Suprapubic skin (tissue), 4 donors: ENCODE measurements at places on chromosomes 12 and 14.

DNA sequence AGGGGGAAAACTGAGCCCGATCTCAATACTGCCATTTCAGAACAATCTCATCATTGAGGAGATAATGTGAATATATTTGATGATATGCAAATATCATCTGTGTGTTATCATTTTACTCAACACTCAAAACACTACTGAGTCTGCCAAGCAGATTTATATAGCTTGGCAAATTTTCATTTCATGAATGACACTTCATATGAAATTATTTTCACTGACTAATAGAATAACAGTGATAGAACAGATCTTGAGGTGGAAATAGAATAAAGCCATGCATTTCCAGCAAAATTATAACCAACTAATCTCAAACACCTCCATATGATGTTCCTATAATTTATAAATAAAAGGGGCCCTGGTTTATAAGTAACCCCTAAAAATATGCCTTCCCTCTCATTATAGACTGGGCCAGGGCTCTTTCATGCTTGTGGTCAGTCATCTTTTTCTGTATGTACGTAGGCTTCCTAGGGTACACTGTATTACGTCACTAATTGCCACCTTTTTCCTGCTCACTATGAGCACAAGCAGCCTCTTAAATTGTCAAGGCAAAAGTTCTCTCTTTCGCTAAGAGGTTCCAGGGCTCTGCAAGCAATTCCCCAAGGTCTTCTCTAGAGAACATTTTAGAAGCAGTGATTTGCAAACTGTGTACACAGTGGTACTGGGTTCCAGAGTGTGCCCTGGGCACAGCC is 197.1 kb upstream of the FOXN3 start:
- H3K27me3 ChIP-seq: no peaks in the 10 kb centered on the region
- no peaks in the 10 kb centered on the region for H3K36me3 ChIP-seq
- peaks cover 38% of the 10 kb centered on the region for H3K4me1 ChIP-seq
- no peak overlapping the region for H3K4me3 ChIP-seq
- no peak for DNase-seq

DNA sequence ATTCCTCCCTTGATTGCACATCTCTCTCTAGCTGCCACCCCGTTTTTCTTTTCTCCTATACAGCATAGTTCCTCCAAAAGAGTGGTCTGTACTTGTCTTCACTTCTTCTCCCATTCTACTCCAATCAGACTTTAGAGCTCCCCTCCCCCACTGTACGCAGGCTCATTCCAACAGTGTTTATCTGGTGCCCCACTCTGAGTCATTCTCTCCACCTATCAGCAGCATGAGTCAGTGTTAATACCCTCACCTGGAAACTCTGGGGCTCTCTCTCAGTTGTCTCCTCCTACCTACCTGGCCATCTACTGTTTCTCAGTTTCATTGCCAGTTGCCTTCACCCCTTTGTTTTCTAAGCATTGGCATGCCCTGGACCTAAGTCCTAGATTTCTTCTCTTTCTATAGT is 175.1 kb upstream of the ARHGAP5 start:
- no peaks in the 10 kb centered on the region for H3K27me3 ChIP-seq
- DNase-seq: no peak
- H3K4me3 ChIP-seq: no peak overlapping the region

- no peak overlapping the region for H3K27ac ChIP-seq
- no peak for DNase-seq
- H3K4me3 ChIP-seq: no peak overlapping the region
- H3K4me1 ChIP-seq: no peaks in the 10 kb centered on the region
- H3K27me3 ChIP-seq: peaks cover 3% of the 10 kb centered on the region
These were observed 82.2 kb downstream of the PTPRO start for GRCh38 chr12:15404485-15404884.

DNA sequence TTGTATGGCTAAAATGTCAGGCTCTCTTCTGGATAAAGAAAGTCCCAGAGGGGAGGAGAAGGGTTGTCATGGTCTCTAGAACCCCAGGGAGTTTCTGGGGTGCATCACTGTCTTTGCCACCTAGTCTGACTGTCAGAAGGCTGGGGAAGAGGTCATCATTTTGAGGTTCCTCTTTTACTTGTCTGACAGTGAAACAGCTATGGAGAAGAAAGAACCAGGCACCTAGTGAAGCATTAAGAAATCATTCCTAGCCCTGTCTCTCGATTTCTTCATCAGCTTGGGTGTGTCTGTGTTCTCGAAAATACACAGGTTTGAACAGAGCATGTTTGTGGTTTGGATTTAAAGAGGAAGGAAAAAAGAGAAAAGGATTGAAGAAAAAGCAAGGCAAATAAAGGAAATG is 158.7 kb upstream of the LRIG3 start:
- H3K4me3 ChIP-seq: peak overlapping the region; percentile 1
- no peaks in the 10 kb centered on the region for H3K27me3 ChIP-seq
- H3K36me3 ChIP-seq: no peaks in the 10 kb centered on the region
- peak overlapping the region; percentile 81 for H3K27ac ChIP-seq

DNA sequence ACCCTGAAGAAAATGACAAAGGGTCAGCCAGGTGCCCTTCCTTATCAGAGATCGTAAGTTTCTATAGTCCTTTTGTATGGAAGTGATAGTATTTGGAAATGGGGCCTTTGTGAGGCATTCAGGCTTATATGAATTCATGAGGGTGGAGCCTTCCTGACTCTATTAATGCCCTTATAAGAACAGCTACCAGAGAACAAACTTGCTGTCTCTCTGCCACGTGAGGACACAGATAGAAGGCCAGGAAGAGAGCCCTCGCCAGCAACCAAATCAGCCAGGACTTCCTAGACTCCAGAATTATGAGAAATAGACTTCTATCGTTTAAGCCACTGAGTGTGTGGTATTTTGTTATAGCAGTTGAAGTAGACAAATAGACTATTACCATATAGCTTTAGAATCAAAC is 36.7 kb downstream of the TRMT5 start:
- H3K27me3 ChIP-seq: no peaks in the 10 kb centered on the region
- H3K27ac ChIP-seq: no peak overlapping the region
- H3K4me1 ChIP-seq: no peaks in the 10 kb centered on the region
- no peaks in the 10 kb centered on the region for H3K36me3 ChIP-seq

DNA sequence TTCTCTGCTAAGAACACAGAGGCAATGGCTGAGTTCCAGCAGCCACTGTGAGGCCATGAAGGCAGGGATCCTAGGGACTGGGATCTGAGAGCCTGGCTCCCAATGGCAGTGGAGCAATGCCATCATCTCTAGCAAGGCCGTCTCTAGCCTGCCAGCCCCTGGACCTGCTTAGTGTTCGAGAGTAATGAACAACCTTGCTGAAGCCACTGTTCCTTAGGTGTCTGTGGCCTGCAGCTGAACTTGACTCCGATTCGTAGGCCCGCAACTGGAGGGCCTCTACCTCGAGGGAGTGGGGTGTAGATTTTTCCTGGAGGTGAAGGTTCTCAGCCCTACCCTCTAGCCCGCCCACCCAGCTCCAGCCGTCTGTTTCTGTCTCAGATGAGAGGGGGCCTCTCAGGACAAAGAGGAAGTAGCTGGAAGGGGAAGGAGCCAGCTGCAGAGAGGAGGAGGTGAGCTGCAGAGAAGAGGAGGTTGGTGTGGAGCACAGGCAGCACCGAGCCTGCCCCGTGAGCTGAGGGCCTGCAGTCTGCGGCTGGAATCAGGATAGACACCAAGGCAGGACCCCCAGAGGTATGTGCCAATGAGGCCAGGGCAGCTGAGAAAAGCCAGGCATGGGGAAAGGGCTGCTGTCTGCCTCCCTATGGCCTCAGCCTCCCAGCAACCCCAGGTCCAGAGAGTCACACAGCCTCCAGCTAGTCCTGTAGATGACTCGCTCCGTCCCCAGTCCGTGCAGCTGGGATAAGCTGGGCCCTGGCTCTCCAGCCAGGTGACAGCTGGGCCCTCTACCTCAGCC is at the start of gene PLD4:
Gene PLD4, plus strand, starts transcription at position 459 of the 793 bp plus-strand sequence. CDS start 2,262 bp downstream, outside the sequence.
- H3K4me3 ChIP-seq: no peak within 1 kb of the TSS
- H3K27me3 ChIP-seq: no peaks in the 10 kb centered on the region
- no peak for DNase-seq
- no peak within 1 kb of the TSS for H3K27ac ChIP-seq
- no peaks in the 10 kb centered on the region for H3K4me1 ChIP-seq

DNA sequence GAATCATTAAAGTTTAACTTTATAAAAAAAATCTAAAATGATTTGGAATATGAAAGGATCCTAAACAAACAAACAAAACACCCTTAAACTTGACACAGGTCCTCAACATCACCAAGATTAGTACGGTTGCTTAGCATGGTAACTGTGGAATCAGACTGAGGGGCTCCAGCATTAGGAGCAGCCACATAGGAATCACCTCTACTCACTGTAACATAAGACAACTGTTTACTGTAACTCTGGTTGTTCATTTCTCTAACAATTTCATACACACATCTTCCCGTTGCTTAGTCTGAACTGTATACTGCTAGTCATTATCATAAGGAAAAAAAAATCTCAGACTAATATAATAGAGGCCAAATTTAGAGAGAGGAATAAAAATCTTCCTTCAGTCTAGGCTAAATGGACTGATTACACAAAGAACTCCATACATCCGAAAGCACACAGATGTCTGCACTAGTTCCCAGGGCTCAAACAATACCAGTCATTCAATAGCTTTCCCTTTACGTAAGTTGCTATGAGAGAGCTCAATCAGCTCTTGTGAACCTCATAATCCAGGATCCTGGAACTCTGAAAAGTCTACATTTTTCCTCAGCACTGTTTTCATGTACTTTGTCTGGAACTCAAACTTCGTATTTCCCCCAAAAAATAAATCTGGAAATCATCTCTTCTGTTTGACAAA is 26.0 kb downstream of the LRP6 start:
- DNase-seq: no peak
- H3K4me1 ChIP-seq: peaks cover 4% of the 10 kb centered on the region
- no peak overlapping the region for H3K4me3 ChIP-seq
- no peaks in the 10 kb centered on the region for H3K27me3 ChIP-seq
- H3K27ac ChIP-seq: peak overlapping the region; percentile 20

GRCh38 chr14:49614196-49614595 is 6.2 kb downstream of the RPL36AL start:
- H3K36me3 ChIP-seq: peaks cover 13% of the 10 kb centered on the region
- H3K4me1 ChIP-seq: peaks cover 6% of the 10 kb centered on the region
- no peaks in the 10 kb centered on the region for H3K27me3 ChIP-seq
- no peak overlapping the region for H3K4me3 ChIP-seq
- H3K27ac ChIP-seq: no peak overlapping the region
- no peak for DNase-seq

DNA sequence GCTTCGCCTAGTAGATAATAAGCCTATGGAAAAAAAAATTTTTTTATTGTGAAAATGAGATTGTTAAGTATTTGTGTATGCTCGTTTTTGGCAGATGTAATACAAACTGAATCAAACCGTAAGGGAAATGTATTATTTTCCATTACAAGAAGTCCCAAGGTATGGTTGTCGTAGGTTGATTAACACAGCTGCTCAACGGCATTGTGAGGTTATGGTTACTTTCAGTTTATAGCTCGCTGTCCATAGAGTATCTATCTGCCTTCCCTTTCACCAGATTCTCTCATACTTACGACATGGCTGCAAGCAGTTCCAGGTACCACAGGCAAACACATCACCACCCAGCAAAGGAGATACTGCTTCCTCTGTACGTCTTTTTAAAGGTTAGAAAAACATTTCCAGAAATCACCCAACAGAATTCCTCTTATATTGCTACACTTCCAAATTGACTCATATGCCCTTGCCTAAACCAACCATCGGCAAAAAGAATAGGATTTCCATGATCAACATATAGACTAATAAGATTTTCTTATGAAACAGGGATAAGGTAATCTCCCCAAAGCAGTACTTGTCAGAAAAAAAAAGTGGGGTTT is 338.6 kb downstream of the SYT1 start:
- no peaks in the 10 kb centered on the region for H3K4me1 ChIP-seq
- no peak for DNase-seq
- no peak overlapping the region for H3K27ac ChIP-seq
- H3K27me3 ChIP-seq: no peaks in the 10 kb centered on the region
- H3K36me3 ChIP-seq: no peaks in the 10 kb centered on the region

DNA sequence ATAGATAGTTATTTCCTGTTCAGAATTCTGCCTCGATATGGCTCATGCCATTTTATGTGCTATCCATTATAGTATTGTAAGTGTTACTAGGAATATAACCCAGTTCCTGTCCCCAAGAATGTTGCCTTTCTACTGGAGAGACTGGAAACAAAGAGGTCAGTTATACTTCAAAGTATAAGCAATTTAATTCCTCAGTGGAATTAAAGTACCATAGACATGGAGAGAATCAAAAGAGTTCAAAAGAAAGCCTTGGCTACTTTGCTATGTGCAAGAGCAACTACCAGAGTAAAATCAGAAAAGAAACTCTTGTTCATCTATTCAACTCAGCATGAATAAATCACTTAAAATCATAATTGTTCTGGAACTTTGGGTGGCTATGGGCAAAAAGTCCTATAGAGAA is 173.2 kb upstream of the EEA1 start:
- no peaks in the 10 kb centered on the region for H3K27me3 ChIP-seq
- no peak overlapping the region for H3K4me3 ChIP-seq
- no peak for DNase-seq
- H3K4me1 ChIP-seq: peaks cover 3% of the 10 kb centered on the region
- no peak overlapping the region for H3K27ac ChIP-seq

GRCh38 chr14:31263485-31264133 is 56.0 kb upstream of the HECTD1 start:
- peaks cover 37% of the 10 kb centered on the region for H3K4me1 ChIP-seq
- no peaks in the 10 kb centered on the region for H3K27me3 ChIP-seq
- peak overlapping the region; percentile 80 for H3K27ac ChIP-seq
- no peak for DNase-seq

DNA sequence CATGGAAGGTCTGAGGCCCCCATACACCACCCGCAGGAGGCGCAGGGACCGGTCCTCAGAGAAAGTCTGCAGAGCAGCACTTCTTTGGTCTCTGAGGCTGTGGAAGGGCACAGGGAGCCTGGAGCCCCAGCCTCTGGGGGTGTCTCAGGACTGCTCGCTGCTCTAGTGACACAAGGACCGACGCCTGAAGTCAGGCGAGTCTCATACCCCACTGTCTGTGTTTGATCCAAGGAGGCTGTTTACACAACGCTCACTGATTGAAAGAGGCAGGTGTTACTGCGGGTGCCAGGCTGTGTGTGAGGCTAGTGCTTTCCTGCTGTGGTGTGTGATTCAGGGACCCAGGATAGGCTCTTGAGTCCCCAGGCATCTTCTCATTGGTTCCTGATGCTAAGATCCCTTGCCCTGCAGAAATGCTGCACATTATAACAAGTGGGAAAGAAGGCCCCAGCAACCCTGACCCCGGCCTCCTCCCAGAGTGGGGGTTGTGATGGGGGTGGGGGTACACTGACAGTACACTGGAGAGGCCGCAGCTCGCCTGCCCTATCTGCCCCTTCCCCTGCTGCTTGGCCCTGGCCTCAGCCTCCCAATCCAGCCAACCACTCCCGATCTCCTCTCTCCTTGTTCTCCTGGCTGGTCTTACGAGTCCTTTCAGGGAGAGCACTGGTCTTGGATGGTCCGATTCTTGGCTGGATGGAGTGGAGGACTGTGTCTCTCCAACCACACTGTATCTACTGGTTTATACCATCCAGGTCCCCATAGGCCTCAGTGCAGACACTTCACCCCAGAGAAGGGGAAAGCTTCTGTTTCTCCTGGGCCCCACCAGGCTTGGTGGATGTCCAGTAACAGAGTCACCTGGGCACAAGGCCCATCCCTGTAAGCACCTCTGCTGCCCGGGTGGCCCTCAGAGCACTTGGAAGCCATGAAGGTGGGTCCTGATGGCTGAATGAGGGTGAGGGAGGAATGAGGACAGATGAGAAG is 6.6 kb downstream of the CACNA2D4 start:
- H3K36me3 ChIP-seq: no peaks in the 10 kb centered on the region
- H3K27ac ChIP-seq: no peak overlapping the region

GRCh38 chr12:5328669-5329517 is 103.0 kb upstream of the NTF3 start:
- no peak overlapping the region for H3K4me3 ChIP-seq
- H3K4me1 ChIP-seq: no peaks in the 10 kb centered on the region
- H3K27ac ChIP-seq: no peak overlapping the region
- no peaks in the 10 kb centered on the region for H3K27me3 ChIP-seq
- no peak for DNase-seq
